SHP77 treated with DMSO at 0.1 percent for 48 hours (cell line): ENCODE measurements at places on chromosomes 12 and 14.

GRCh38 chr12:92488735-92489134, 214.1 kb upstream of the PLEKHG7 start:
- no peak for DNase-seq

DNA sequence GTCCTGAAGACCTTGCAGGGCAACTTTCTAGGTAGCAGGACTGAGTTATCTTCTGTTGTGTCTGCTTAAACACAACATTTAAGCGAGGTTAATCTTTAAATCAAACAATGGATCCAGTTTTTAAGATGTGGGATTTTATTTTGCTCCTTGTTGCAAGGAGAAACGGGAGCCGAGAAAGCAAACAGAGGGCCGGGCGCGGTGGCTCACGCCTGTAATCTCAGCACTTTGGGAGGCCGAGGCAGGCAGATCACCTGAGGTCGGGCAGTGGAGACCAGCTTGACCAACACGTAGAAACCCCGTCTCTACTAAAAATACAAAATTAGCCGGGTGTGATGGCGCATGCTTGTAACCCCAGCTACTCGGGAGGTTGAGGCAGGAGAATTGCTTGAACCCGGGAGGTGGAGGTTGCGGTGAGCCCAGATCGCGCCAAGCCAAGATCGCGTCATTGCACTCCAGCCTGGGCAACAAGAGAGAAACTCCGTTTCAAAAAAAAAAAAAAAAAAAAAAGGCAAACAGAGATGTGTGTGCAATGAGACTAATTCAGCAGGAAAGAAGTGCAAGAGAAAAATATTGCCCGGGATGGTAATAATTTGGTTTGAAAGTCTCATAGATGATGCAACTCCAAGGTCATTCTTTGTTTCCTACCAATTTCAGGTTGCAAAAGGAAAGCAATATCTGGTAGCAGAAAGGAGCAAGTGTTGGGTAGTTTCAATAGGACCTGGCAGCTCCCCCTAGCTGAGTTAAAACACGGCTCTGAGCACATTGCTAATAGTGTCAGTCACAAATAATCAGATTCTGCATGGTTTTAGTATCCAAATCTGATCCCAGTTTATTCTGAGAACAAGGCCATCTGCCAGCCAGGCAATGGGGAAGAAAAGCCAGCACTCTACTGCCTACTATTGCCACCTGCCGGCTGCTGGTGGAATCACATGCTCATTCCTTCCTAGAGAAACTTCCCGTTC, 141.4 kb downstream of the PPM1H start:
- DNase-seq, result peak; percentile 57

GRCh38 chr12:11630046-11630706, 19.3 kb upstream of the ETV6 start:
- peak; percentile 29 for DNase-seq

GRCh38 chr12:69513297-69513696, 43.1 kb downstream of the FRS2 start:
- DNase-seq, result no peak

DNA sequence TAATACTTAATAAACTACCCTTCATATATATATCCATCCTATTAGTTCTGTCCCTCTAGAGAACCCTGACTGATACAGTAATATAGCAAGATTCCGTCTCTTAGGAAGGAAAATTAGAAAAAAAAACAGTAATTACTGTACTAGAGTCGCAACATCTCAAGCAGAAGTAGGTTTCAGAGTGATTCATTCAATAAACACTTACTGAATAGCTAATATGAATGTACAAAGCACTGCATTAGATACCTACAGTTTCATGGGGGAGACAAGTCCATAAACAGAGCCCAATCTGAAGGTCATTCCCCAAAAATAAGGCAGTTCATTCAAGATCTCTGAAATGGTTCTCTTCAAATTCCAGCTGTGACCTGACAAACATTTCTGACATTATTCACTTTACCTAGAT, 9.9 kb downstream of the CERS5 start:
- no peak for DNase-seq

DNA sequence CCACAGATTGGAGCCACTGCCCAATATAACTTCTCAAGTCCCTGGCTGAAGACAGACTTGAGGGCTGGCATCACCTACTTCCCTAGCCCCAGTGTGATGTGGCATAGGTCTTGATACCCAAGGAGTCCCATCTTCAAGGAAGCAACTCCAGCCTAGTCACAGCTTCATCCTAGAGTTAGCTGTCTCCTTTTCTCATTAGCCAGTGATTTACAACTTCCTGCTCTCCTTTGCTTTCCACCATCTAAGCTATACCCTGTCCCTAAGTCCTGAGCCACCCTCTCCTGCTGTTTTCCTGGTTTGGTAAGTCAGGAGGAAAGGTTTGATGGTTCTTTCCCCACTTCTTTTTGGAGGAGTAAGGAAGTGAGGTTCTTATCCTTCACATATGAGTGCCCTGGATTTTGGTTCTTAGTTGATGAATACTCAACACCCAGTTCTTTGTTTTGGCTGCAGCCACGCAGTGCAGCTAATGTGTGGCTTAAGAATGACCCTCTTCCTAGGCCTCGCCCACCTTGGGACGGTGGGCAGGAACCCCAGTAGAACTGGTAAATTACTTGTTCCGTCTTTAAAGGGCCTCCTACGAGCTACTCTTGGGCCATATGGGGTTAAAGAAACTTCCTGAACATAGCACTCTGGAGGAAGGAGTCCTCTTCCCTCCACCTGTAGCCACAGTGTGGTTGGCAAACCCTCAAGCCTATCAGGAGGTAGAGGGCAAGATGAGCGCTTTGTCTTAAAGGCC, 3.9 kb upstream of the GPX2 start:
- no peak for DNase-seq

- no peak for DNase-seq
Observed at GRCh38 chr14:99237288-99237687, 34.7 kb downstream of the BCL11B start.

- DNase-seq, result no peak
Observed at GRCh38 chr12:69733638-69734037, 5.0 kb upstream of the RAB3IP start.

GRCh38 chr14:103104654-103105452, 10.3 kb downstream of the EXOC3L4 start:
- no peak for DNase-seq

DNA sequence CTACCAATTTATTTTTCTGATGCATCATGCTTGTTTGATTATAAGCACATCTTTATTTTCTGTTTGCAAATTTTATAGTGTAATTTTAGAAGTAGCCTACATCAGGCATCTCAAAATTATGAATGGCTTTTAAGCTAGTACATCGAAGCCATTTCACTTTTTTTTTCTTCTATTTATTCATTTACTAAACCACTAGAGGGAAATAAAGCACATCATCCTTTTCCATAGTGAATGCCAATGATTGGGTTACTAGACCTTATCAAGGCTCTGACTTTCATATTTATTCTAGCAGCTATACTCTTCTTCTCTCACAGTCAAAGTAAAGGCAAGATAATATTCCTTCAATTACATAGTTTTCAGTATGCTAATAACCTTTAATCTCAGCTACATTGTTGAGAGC, 736.4 kb upstream of the LRFN5 start:
- DNase-seq, result no peak

DNA sequence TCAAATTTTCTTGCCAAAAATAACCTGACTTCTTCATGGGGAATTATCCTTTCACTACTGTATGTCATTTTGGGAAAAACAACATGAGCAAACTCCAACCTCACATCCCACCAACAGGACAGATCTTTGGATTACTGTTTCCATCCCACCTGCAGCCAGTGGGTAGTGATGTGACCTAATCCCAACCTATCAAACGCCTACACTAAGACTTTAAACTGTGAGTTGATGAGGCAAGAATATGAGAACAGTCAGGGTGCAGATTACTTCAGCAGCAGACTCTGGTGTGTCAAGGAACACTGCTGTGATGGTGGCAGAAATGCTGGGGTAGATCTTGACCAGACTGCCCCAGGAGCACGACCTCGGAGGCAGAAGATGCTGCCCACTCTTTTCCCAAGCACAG, 293.2 kb downstream of the DUSP6 start:
- no peak for DNase-seq

GRCh38 chr12:55642267-55642666, 5.6 kb downstream of the OR10P1 start:
- no peak for DNase-seq

GRCh38 chr12:2317772-2318171, 265.0 kb downstream of the CACNA1C start:
- DNase-seq, result no peak

- DNase-seq, result no peak
Observed at GRCh38 chr14:62066304-62066703, 304.1 kb downstream of the SNAPC1 start.

GRCh38 chr12:24349051-24349799, 399.8 kb upstream of the SOX5 start:
- no peak for DNase-seq

GRCh38 chr12:56389412-56389811, 26.8 kb upstream of the APOF start:
- DNase-seq, result no peak

DNA sequence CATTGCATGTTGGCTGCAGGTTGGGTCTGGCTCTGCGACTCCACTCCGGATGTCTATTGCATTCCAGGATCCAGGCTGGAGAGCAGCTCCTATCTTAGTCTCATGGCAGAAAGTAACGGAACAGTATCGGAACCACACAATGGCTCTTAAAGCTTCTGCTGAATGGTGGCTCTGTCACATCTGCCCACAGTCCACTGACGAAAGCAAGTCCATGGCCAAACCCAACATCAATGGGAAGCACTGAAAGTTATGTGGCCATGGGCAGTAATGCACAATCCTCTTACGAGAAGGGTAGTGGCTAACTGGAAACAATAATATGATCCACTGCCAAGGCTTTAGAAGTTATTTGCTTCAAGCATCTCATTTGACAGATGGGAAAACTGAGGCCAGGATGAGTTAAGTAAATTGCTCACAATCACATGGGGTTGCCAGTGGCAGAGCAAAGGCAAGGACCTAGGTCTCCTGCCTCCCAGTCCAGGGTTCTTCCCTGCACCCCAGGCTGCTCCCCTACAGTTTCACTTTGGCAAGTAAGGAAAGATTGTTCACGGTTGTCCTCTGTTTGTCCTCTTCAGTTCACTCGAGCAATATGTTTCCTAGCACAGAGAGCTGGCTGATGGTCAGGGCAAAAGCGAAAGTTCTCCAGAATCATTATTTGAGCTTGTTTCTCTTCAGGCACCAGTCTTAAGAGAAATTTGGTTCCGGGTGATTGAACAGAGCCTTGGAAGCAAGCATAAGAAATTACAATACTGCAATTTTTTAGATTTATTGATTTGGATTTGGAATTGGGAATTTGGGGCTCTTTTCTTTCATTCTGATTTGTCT, 54.2 kb downstream of the CKAP4 start:
- no peak for DNase-seq

- no peak for DNase-seq
Observed at GRCh38 chr12:2151391-2151790, 98.6 kb downstream of the CACNA1C start.

- DNase-seq, result no peak
Observed at GRCh38 chr14:64817631-64818030, 62.1 kb downstream of the SPTB start.

DNA sequence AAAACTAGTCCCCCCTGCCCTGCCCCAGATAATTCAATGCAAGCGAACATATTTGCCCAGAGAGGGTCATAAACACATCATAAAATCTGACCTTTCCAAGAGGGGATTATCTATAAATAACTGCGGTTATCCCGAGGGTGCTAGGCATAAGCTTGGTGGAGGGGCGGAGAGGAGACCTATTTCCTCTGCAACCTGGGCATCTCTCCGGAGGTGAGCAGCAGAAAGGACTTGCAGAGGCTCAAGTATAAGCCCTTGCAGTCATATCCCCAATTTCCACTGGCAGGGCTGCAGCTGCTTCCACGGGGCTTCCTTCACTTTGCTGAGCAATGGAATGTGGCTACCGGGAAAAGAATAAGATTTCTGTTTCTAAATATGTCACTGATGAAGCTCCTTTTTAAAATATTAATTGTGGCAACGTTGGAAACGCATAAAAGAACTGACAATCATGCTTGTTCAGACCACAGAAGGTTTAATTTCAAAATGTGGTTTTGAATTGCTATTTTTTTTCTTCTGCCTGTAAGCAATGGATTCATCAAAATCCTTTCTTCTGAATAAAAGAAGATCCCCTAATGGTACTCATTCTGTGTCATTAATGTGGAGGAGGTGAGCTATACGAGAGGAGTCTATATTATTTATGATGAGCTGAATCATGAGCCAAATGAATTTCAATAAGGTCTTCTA, 268.9 kb upstream of the ATP2B1 start:
- no peak for DNase-seq

DNA sequence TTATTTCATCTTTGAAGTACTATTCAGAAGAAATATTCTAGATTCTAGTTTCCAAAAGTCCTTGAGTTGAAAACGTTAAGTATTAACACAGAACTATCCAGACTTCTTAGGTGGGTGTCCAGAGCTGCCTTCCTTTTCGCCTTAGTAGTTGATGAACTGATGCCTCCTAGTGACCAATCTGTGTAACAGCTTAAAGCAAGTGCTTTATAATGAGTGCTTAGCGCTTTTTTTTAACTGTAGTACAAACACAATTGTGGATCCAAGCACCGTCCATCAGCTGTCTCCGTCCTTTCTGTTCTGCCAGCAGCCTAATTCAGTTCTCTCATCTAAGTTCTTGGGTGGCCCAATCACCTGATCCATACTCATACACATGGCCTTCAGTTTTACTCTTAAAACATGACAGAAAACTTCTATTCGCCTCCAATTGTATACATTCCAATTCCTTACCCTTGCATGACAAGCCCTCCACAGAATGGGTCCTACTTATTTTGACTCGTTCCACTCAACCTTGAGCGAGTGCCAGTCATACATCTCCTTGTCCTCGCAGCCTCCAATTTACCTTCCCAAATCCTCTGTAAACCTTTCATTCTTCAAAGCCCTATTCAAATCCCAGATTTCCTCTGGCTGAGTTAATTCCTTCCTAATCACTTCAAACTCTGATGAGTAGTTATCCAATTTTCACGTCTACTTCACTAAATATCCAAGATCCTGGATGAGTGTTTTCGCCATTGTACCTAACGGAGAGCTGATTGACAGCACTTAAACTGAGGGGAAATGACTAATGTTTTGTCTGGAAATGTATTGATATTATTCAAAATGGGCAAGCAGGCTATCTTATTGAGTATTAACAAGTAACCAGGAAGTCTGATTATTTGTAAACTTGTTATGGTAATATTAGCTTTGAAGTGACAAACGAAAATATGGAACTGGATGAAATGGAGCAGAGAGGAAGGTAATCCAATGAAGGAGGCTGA, 5.8 kb upstream of the PHLDA1 start:
- peak; percentile 61 for DNase-seq

DNA sequence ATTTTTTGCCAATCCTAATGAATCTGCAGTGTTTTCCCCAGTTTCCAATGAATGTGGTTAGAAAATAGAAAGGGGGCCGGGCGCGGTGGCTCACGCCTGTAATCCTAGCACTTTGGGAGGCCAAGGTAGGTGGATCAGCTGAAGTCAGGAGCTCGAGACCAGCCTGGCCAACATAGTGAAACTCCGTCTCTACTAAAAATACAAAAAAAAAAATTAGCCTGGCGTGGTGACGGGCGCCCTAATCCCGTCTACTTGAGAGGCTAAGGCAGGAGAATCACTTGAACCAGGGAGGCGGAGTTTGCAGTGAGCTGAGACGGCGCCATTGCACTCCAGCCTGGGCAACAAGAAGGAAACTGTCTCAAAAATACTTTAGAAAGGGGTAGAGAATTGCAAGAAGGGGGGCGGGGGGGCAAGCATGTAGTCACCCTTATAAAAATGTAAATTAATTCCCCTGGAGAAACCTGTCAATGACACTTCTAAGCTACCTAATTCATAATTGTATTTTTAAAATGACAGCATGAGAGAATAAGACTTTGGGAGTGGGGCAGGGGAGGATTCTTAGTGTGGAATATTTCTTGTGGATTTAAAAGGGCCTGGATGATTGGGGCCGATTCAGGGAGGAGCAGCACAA, 1.7 kb downstream of the KLHDC2 start:
- DNase-seq, result no peak

GRCh38 chr12:89901319-89901718, 192.7 kb upstream of the ATP2B1 start:
- no peak for DNase-seq
